ENCODE measurements at places on chromosomes 7 and 10. TPM values are rescaled to one million over a fixed set of nuclear protein-coding genes. Genes with fewer than 3 reads are reported as not detected.

DNA sequence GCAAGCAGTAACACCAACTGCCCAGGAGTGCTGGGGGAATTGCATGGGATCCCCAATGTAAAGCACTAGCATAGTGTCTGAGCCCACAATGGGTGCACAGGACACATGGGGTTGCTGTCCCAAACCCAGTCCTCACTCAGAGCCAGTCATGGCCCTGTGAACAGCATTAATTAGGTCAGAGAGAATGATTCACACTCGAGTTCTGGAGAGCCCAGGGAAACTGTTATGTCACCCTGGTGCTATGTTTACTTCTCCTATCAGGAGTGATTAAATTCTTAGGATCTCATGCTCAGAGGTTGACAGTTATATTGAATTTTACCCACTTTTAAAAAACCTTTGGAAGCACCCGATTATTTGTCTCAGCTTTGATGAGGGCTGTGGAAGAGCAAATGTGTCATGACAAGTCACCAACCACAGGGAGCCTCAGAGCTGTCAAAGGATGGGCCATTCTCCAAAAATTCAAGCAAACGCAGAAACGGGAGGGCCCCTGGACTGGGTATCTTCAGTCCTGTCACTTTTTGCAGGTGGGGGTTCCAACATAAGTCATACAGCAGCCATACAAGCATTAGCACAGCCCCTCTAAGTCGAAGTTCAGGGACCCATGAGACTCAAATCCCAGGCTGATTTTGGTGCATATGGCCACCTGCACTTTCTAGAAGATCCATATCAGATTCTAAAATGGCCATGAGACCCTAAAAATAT lies 1.3 kb upstream of the RASSF4 start:
- peaks cover 42% of the 10 kb centered on the region for H3K4me1 ChIP-seq
- H3K27ac ChIP-seq: no peak overlapping the region
- DNase-seq: no peak
- H3K4me3 ChIP-seq: peak overlapping the region; percentile 76
- peaks cover 9% of the 10 kb centered on the region for H3K27me3 ChIP-seq

DNA sequence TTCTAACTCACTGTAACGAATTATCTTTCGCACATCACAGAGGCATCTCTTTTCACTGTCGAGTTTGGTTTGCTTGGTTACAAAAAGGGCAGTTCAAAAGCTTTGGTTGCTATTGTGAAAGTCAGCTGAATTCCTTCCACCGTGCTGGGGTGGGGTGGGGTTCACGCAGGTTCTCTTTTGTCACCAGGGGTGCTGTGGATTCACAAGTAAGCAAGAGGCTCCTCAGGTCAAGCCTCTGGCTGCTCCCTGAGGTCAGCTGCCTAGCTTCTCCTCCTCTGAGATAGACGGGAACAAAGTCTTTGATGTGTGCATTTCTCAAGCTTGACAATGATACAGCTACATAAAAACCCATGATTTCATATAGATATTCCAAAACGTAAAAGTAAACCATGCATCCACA lies 47.7 kb downstream of the EGFR start:
- H3K27me3 ChIP-seq: no peaks in the 10 kb centered on the region
- H3K27ac ChIP-seq: peak overlapping the region; percentile 39
- no peaks in the 10 kb centered on the region for H3K36me3 ChIP-seq
- no peak overlapping the region for H3K4me3 ChIP-seq
- DNase-seq: peak; percentile 46

DNA sequence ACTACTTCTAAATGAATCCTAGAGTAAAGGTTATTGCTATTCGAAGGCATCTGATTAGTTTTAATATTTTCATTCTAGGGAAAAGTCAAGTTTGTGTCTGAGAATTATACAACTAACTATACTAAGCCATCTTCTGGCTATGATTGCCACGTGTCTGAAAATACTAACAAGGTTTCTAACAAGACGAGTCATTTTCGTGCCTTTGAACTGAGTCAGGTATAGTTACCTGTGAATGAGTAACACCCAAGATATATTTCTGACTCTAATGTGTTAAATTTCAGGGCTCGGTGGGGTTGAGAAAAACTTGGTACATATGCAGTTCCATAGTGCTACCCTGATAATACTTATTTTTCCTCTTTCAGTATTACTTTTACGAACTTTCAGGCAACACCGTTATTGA lies 35.5 kb downstream of the TASOR2 start:
- no peaks in the 10 kb centered on the region for H3K27me3 ChIP-seq
- no peak overlapping the region for H3K4me3 ChIP-seq
- no peaks in the 10 kb centered on the region for H3K4me1 ChIP-seq
- peaks cover 3% of the 10 kb centered on the region for H3K36me3 ChIP-seq
- H3K27ac ChIP-seq: no peak overlapping the region

DNA sequence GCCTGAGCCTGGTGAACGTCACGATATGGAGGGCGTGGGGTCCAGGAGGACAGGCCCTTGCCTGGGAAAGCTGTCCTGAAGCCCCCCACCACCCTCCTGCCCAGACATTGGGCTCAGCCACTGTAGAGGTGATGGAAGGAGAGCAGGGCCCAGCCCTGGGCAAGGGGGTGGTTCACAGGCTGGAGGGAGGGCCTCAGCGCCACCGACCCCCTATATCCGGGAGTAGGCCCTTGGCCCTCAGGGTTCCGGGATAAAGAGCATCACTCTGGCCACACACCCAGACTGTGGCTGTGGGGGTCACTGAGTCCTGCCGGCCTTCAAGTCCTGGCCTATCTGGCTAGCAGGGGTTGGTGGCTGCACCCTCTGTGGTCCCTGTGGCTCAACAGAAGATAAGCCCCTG lies 55.3 kb upstream of the GTF2IRD1 start:
- H3K36me3 ChIP-seq: 0 out of 2 replicates have a peak, but pooled peaks cover 4% of the 10 kb centered on the region
- H3K27ac ChIP-seq: no peak overlapping the region
- no peaks in the 10 kb centered on the region for H3K27me3 ChIP-seq

The FAM237B gene
- not detected for total RNA-seq

The LBX1 gene
- not detected for total RNA-seq

DNA sequence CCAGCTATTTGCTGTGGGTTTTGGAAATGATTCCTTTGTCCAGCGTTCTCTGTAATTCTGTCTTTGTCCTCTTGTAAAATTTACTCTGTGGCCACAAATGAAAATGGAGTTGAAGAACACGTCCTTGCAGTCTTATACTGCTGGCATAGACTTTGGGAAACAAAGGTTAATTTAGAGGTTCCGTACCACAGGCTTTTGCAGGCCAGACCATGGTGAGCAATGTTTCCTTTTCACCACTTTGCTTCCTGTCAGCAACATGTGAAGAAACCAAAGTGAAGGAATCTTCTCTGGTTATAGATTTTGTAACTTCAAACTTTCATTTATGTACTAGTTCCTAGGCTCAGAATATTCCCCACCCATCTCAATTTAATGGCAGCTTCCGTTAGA lies 488.5 kb downstream of the MDFIC start:
- H3K36me3 ChIP-seq: no peaks in the 10 kb centered on the region
- peaks cover 21% of the 10 kb centered on the region for H3K4me1 ChIP-seq
- no peak overlapping the region for H3K4me3 ChIP-seq
- no peaks in the 10 kb centered on the region for H3K27me3 ChIP-seq
- H3K27ac ChIP-seq: no peak overlapping the region

GRCh38 chr10:48700071-48700470 lies 15.4 kb downstream of the WDFY4 start:
- H3K36me3 ChIP-seq: no peaks in the 10 kb centered on the region
- no peak for DNase-seq
- H3K27ac ChIP-seq: no peak overlapping the region
- H3K27me3 ChIP-seq: no peaks in the 10 kb centered on the region
- H3K4me3 ChIP-seq: no peak overlapping the region

- H3K27me3 ChIP-seq: no peaks in the 10 kb centered on the region
- H3K27ac ChIP-seq: no peak overlapping the region
- H3K4me3 ChIP-seq: no peak overlapping the region
- no peaks in the 10 kb centered on the region for H3K4me1 ChIP-seq
- H3K36me3 ChIP-seq: no peaks in the 10 kb centered on the region
Measured at GRCh38 chr7:80779456-80779855, 139.4 kb downstream of the SEMA3C start.

DNA sequence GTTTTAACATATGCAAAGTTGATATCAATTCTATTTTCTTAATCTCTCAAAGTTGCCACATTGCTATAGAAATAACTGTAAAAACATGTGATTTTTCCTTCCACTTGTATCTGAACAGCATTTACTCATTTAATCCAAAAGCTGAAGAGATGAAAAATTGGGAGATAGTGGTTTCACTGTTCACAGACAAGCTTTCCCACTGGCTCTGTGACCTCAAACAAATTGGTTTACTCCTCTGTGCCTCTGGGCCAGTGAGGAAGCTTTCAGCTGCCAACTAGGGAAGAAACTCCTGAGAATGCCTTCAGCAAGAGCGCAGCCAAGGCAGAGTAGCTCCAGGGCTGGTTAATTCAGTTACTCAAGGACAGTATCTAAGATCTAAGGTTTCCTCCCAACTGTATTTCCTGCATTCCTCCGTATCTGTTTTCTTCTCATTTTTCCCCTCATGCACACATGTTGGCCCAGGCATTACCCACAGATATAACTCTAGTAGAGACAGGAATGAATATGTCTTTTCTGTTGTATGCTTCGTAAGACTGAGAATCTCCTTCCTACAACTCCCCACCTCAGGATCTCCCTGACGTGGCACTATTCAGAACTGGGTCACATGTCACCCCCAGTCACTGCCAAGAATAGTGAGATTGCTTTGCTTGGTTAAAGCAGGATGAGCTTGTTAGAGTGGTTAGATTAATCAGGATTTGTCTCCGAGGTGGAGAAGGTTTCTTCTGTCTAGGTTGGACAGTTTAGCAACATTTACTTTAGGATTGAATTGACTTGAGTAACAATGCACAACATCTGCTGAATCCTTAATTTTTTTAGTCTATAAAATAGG lies 315.7 kb downstream of the NRG3 start:
- no peak overlapping the region for H3K4me3 ChIP-seq
- no peak for DNase-seq
- no peaks in the 10 kb centered on the region for H3K4me1 ChIP-seq
- no peaks in the 10 kb centered on the region for H3K27me3 ChIP-seq

DNA sequence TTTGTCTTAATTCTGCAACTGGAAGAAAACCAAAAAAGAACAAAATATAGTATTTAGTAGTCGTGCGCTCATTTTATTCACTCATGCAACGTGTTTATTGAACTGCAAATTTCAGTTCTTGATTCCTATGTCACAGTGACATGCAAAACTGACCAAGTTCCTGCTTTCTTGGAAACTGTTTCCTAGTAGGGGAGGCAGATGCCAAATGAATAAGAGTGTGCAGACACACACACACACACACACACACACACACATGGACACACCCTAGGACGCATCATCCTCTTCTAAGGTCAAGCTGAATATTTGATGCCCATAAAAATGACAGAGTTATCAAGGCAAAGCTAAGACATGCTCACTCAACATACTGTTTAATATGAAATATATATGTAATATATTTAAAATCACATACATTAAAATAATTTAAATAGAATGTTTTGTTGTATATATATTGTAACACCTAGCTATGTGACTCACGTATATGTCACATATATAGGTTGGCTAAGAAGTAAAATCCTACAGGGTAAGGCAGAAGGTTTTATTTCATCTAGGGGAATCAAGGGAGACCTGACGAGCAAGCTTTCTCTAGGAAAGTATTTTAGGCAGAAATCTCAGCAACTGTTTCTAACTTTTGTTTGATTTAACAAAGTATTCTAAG lies 79.6 kb downstream of the SVIL start:
- no peak for DNase-seq
- H3K27ac ChIP-seq: no peak overlapping the region
- no peaks in the 10 kb centered on the region for H3K27me3 ChIP-seq
- no peaks in the 10 kb centered on the region for H3K36me3 ChIP-seq
- no peaks in the 10 kb centered on the region for H3K4me1 ChIP-seq

The TRPV5 gene
- total RNA-seq: not detected

- DNase-seq: no peak
- no peaks in the 10 kb centered on the region for H3K27me3 ChIP-seq
- no peak overlapping the region for H3K27ac ChIP-seq
- H3K4me3 ChIP-seq: no peak overlapping the region
Measured at GRCh38 chr7:88647825-88648224, 111.7 kb upstream of the ZNF804B start.

The NANOS1 gene
- 7.8 TPM for total RNA-seq

DNA sequence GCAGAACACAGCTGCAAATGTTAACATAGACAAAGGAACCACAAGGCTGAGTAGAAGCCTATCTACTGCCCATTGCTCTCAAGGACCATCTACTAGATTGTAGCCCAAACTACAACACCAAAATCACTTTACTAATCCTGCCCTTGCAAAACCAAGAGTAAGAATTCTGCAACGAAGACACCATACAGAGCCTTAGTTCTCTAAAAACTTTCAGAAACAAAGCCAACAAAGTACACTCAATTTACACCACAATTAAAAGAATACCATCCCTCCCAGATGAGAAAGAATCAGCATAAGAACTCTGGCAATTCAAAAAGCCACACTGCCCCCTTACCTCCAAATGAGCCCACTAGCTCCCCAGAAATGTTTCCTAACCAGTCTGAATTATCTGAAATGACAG lies 294.3 kb downstream of the CTNNA3 start:
- no peak overlapping the region for H3K27ac ChIP-seq
- peak; percentile 71 for DNase-seq
- no peaks in the 10 kb centered on the region for H3K36me3 ChIP-seq
- peak overlapping the region; percentile 18 for H3K4me3 ChIP-seq
- H3K27me3 ChIP-seq: no peaks in the 10 kb centered on the region
- peaks cover 19% of the 10 kb centered on the region for H3K4me1 ChIP-seq

The FFAR4 gene
- not detected for total RNA-seq

- H3K27me3 ChIP-seq: no peaks in the 10 kb centered on the region
- no peak for DNase-seq
- H3K4me1 ChIP-seq: peaks cover 25% of the 10 kb centered on the region
- H3K4me3 ChIP-seq: no peak overlapping the region
- no peak overlapping the region for H3K27ac ChIP-seq
Measured at GRCh38 chr7:148304456-148304855, 286.1 kb upstream of the C7orf33 start.

The COL13A1 gene
- total RNA-seq: 7.1 TPM

DNA sequence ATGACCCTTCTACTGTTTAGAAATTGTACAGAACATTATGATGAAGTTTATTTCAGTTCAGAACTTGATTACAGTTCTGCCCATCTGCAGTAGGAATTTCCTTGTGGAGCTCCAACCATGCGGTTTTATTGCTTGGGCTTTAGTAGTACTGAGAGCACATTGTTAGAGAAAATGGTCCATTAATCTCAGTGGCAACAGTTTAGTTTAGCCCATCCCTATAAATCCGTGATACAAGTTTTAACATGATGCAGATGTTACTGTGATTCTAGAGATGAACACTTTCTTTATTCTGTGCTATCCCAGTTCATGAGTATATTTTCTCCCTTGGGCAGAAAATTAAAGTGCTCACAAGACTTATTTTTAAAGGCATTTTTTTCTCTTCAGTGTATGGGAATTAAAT lies 84.8 kb upstream of the FZD8 start:
- no peaks in the 10 kb centered on the region for H3K4me1 ChIP-seq
- H3K36me3 ChIP-seq: no peaks in the 10 kb centered on the region
- H3K27me3 ChIP-seq: no peaks in the 10 kb centered on the region
- no peak overlapping the region for H3K27ac ChIP-seq
- no peak overlapping the region for H3K4me3 ChIP-seq
